Calu3 (cell line): ENCODE measurements at places on chromosomes 13 and 19. TPM values are rescaled to one million over a fixed set of nuclear protein-coding genes. Genes with fewer than 3 reads are reported as not detected.

The LGI4 gene
- 0.42 and 0.68 TPM in 2 replicates for total RNA-seq

The ATP1A3 gene
- total RNA-seq, result 1.1 and 1.7 TPM in 2 replicates

- no peak overlapping the region for H3K4me3 ChIP-seq
- no peak for DNase-seq
- no peaks in the 10 kb centered on the region for H3K36me3 ChIP-seq
- H3K27me3 ChIP-seq, result no peaks in the 10 kb centered on the region
Observed at GRCh38 chr13:80214521-80214991, 126.4 kb downstream of the SPRY2 start.

DNA sequence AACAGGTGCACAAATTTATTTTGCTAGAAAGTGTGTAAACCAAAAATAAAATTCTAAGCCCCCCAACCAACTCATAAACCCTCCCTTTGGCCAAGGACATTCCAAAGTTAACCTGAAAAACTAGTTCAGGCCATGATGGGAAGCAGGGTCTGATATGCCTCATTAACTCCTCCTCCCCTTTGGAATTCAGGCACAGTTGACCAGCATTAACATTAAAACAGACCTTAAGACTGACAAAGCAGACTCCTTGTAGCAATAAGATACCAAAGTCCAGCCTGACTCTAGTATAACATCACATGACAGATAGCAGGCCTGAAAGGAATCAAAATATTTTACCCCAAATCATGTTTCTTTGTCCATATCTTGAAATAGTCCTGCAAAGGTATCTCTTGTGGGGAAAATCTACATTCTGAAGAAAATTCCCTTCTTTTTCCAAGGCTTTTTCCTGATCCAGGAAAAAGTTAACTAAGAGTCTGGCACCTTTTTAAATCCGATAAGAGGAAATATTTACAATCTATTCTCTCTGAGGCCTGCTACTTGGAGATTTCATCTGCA lies 19.7 kb downstream of the NEK5 start:
- DNase-seq, result no peak
- no peaks in the 10 kb centered on the region for H3K36me3 ChIP-seq
- H3K4me3 ChIP-seq, result no peak overlapping the region
- H3K27ac ChIP-seq, result no peak overlapping the region
- peaks cover 4% of the 10 kb centered on the region for H3K27me3 ChIP-seq

DNA sequence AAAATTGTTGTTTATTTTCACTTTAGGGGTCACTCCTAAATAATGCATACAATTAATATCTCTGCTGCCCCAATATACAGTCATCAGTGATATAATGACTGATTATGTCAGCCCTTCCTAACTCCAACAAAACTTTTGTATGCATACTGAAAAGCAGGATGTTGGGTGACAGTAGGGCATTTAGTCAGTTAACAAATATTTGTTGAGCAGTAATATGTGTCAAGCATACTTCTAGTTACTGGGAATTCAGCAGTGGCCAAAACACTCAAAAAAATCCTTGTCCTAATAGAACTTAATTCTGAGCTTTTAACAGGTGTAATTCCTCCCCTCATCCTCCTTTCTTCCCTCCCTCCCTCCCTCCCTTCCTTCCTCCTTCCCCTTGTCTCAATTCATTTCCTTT lies 560.7 kb upstream of the KLHL1 start:
- H3K4me1 ChIP-seq, result no peaks in the 10 kb centered on the region
- no peak overlapping the region for H3K4me3 ChIP-seq
- H3K27ac ChIP-seq, result no peak overlapping the region
- no peaks in the 10 kb centered on the region for H3K36me3 ChIP-seq
- no peak for DNase-seq
